ENCODE measurements at places on chromosomes 7 and 10. TPM values are rescaled to one million over a fixed set of nuclear protein-coding genes. Genes with fewer than 3 reads are reported as not detected.

SPDYE8 gene
- not detected for total RNA-seq

- no peak for DNase-seq
These were observed 18.0 kb downstream of the ADAP1 start for GRCh38 chr7:936386-937054.

GRCh38 chr7:134016942-134017303 is 110.2 kb upstream of the LRGUK start:
- no peak for DNase-seq

- DNase-seq, result peak; percentile 23
These were observed 50.8 kb downstream of the KCNH2 start for GRCh38 chr7:150927157-150927955.

GRCh38 chr7:104536956-104537355 is 208.6 kb downstream of the LHFPL3 start:
- DNase-seq, result no peak

- no peak for DNase-seq
These were observed 36.4 kb upstream of the ELN start for GRCh38 chr7:73991522-73992100.

GRCh38 chr10:98417481-98417959 is 2.5 kb upstream of the PYROXD2 start:
- DNase-seq, result no peak

Measured in ureter (tissue), 1 donor.